ENCODE measurements at places on chromosomes 12 and 14. TPM values are rescaled to one million over a fixed set of nuclear protein-coding genes. Genes with fewer than 3 reads are reported as not detected.
A peak's percentile ranks its signal among the peaks of the same experiment; 100 is the strongest.

- ATAC-seq: no peak
These were observed 107.9 kb upstream of the PLEKHA5 start for GRCh38 chr12:19021646-19022045.

- no peak for ATAC-seq
These were observed 1009.5 kb upstream of the TMEM132C start for GRCh38 chr12:127257366-127257935.

DNA sequence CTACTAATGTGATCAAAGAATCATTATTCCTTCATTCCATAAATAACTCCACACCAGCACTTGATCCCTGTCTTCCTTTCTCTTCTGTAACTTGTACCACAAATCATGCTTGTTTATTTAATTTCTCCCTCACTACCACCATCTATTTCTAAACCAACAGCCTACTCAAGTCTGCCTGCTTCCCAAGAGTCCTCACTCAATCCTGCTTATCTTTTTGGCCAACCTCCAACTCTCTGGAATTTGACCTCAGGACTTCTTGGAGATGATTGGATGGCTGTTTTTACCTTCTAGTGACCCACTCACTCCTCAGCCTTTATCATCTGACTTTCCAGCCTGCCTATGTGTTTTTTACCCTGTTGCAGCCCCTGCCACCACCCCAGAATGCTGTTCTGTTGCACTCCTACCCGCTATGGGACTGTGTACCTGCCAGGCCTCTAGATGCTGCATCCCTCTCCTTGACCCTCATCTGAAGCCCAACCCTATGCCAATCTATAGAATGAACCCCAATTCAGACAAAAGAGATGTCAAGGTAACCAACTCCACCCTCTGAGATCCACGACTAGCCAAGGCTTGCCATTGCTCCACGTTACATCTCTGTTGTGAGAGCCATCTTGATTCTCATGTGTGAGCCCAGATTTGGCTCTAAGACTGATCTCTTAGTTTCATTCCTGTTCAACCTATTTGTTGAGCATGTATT, 150.2 kb upstream of the PLEKHG7 start:
- no peak for ATAC-seq

GRCh38 chr14:99752486-99753121, 40.6 kb upstream of the EML1 start:
- ATAC-seq: no peak

PMEL gene
- total RNA-seq: 0.30 TPM

DNA sequence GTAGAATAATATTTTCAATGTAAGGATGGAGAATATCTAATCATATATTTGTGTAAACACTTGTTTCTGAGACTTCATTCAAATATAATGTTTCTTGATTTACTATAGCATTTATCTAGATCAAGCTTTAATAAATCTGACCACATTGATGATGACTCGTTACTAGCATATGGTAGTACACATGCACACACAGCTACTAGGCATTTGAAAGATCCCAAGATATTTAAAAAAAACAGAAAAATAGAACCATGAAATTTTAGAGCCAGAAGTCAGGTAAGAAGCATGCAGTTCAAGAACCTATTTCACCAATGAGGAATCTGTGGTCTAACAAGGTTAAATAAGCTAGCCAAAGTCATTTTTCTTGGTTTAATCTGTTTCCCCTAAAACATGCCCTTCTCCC, 32.0 kb downstream of the DCP1B start:
- ATAC-seq: no peak

DNA sequence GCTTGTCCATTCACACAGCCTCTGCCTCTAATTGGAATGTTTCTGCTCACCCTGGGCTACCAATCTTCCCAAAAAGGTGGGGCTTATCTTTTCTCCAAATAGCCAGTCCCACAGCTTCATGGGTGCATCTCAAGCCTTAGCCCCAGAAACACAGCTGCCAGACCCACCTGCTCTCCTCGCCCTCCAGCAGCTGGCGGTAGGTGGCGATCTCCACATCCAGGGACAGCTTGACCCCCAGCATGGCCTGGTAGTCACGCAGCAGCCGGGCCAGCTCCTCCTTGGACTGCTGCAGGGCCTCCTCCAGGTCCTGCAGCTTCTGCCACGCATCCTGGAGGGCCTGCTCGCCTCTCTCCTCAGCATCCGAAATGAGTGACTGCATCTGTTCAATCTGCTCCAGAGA, 11.1 kb downstream of the KRT77 start:
- ATAC-seq: no peak

- ATAC-seq: peak; percentile 42
These were observed 40.5 kb upstream of the KCNA5 start for GRCh38 chr12:5003025-5003666.

DNA sequence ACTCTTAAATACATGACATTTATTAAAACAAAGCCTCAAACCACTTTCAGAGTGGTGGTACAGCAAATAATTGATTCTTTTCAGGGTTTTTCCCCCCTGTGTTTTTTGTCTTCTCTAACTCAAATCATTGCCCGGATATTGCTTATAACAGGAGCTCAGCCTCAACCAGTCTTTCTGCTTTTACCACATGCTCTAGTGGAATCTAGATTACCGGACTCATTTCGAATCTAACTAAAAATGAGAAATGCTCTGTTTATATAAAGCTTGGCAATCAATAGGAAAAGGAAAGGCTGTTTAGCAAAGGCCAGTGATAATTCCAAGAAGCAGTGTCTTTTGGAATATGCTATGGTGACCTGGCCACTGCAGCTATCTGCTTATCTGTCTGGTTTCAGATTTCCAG, 161.5 kb downstream of the ETV6 start:
- ATAC-seq: peak; percentile 65

KSR2 gene
- 0.93 TPM for total RNA-seq

DNA sequence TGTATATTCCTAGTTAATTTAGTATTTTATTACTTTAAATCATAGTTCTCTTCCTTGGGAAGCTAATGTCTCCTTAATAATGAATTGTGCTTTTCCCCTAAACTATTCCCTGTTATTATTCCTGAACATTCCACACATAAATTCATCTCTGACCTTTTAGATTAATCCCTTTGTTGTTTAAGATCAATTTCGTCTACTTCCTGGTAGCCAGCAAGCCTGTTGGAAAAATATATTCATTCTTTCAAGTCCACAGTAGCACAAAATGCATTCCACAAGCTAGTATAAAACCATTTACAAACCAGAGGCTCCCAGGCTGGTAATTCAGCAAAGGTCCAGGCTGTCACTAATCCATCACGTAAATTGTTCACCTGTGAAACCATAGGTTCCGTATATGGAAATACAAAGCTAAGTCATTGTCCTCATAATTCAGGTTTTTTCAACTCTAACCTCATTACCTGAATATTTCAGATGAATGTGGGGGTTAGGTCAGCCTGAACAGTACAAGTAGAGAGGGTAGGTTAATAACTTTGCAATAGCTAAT, 232.7 kb downstream of the SEC23A start:
- no peak for ATAC-seq

DNA sequence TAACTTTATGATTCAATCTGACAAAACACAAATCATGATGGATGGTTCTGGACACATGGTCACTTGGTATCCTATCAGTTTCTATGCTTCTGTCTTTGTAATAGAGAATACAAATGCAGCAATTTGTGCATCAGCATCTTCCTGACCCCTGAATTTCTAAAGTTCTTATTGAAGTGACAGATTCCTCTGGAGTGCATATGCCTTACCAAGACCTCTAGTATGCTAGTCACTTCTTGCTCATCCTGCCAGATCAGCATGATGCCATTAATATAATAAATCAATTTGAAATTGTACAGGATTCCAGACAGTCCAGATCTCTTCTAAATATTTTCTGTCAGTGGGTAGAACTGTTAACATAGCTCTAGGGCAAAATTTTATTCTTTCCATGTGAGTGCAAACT, 40.6 kb upstream of the GLIPR1 start:
- ATAC-seq: no peak

GRCh38 chr14:73231981-73232851, 5.1 kb upstream of the PAPLN start:
- peak; percentile 12 for ATAC-seq

ARHGAP9 gene
- total RNA-seq: 131 TPM

SMOC1 gene
- total RNA-seq: not detected

GRCh38 chr14:23379366-23380196, 2.7 kb downstream of the CMTM5 start:
- ATAC-seq: peak; percentile 87

DNA sequence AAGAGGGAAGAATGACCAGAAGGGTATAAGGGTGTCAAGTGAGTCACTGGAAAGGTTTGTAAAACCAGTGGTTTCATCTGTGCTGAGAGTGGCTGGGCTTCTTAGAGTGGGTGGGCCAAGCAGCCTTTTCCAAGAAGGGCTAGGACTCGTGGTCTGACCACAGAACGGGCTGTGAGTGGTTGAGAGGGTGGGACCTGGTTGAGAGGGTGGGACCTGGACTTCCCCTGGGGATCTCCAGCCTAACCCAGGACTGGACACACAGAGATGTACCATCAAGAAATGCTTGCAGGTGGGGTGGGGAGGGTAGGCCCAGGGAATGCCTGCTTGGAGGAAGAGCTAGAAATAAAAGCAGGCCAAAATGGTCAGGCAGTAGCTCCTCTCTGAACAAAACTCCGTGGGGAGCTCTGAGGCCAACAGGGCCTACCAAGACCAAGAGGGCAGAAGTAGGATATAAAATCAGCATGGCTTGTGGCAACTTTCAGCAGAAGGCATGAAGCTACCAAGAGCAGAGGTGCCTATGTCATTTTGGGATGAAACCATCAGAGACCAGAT, 140.5 kb downstream of the FOXN3 start:
- ATAC-seq: peak; percentile 98

PTPN21 gene
- not detected for total RNA-seq

GRCh38 chr12:123094349-123095077, 56.4 kb downstream of the PITPNM2 start:
- no peak for ATAC-seq

C14orf132 gene
- total RNA-seq: 2.8 TPM

DNA sequence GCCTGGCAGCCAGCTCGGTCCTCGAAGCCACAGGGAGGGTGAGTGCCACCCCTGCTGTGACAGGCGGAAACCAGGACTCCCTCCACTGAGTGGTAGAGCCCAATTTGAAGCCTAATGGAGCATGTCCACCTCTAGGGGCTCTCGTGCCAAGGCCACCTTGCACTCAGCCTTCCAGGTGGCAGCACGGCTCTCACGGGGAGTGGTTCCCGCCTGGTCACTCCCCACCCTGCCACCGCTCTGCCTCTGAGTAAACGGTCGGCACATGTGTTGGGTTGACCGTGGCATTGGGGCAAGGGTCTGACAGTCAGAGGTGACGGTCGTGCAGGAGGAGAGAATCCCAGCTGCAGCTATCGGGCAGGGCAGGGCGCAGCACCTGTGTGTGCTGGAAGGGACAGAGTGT, 34.8 kb downstream of the IL31 start:
- no peak for ATAC-seq

ACOT6 gene
- not detected for total RNA-seq

GRCh38 chr14:95052016-95052585, 105.2 kb downstream of the DICER1 start:
- no peak for ATAC-seq

CMKLR1 gene
- total RNA-seq: not detected

UBE3B gene
- 42.3 TPM for total RNA-seq

DNA sequence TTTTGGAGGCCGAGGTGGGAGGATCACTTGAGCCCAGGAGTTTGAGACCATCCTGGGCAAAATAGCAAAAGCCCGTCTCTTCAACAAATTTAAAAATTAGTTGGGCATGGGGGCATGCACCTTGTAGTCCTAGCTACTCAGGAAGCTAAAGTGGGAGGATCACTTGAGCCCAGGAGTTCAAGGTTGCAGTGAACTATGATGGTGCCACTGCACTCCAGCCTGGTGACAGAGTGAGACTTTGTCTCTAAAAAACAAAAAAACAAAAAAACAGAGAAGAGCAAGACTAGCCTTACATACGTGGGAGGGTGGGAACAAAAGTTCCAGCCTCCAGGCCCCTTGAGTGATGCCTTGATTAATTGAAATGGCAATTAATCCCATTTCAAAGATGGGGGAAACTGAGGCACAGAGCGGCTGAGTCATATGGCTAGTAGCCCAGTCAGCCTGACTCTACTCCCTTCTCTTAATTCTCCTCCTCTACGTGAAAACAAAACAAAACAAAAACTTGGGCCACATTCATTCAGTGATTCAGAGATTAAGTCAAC, 3.3 kb upstream of the FAM222A start:
- ATAC-seq: no peak

- ATAC-seq: no peak
These were observed 164.2 kb downstream of the NDUFA12 start for GRCh38 chr12:94839347-94839746.

TOMM20L gene
- not detected for total RNA-seq

- no peak for ATAC-seq
These were observed 963.8 kb upstream of the FLRT2 start for GRCh38 chr14:84566109-84566508.

DNA sequence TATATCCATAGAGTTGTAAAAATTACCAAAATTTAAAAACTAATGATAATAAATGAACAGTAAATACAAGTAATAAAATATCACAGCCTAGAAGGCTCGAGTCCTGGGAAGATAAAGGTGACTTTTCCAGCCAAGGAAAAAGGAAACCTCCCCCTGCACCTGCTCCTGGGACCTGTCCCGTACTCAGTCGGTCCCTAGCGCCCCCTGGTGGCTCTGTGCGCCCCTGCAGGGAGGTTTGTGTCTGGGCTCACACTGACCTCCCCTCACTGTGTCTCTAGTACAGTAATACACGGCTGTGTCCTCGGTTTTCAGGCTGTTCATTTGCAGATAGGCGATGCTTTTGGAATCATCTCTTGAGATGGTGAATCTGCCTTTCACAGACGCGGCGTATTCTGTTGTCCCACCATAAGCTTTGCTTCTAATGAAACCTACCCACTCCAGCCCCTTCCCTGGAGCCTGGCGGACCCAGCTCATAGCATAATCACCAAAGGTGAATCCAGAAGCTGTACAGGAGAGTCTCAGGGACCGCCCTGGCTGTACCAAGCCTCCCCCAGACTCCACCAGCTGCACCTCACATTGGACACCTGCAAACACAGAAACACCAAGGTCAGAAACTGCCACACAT, 1030.4 kb downstream of the TMEM121 start:
- peak; percentile 55 for ATAC-seq

DNA sequence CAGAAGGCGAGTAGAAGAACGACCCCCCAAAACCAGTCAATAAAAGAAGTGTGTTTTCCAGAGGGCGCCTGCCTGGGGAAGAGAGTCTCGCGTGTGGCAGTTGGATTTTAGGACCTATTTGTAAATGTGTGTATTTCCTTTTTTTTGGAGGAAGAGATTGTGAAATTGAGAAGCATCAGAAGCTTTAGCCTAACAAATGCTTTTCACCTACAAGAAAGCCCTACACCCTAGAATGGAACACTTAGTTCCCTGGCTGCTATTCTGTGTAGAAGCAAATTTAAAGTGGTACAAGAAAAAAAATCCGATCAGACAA, 1.3 kb downstream of the RCOR1 start:
- no peak for ATAC-seq

PLCZ1 gene
- not detected for total RNA-seq

DNA sequence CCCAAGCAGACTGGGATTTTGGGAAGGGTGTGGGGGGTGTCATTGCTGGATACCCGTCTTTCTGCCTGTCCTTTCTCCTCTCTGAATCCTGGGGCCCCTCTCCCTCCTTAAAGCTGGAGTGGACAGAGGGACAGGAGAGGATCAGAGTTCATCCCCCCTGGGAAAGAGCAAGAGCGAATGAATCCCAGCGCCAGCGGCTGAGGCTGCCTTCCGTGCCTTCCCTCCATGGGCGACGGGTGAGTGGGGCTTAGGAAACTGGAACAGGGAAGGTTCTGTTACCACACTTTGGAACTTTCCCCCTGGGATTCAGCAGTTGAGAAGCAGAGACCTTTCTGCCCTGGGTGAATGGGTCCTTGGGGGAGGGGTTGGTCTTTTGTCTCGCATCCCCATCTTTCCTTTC, 16.2 kb upstream of the RIN3 start:
- ATAC-seq: no peak

GNB3 gene
- total RNA-seq: not detected

IGF1 gene
- total RNA-seq: not detected

Data from activated T-helper 17 cell treated with anti-CD3 and anti-CD28 coated beads, Interleukin-2, amount 50 U/mL, for 72 hours (primary cell).